Naive thymus-derived CD8-positive, alpha-beta T cell (primary cell): ENCODE measurements at places on chromosomes 11 and 22.
A peak's percentile ranks its signal among the peaks of the same experiment; 100 is the strongest.

GRCh38 chr11:101759771-101760450 is 154.9 kb upstream of the CEP126 start:
- DNase-seq: no peak

GRCh38 chr11:45537614-45538013 is 127.8 kb downstream of the CHST1 start:
- DNase-seq: no peak

- no peak for DNase-seq
Measured at GRCh38 chr11:104594228-104594958, 303.9 kb downstream of the CASP12 start.

GRCh38 chr22:24421428-24421931 is 5.9 kb upstream of the ADORA2A start:
- DNase-seq: no peak

GRCh38 chr22:19051381-19052072 is 70.7 kb downstream of the DGCR2 start:
- no peak for DNase-seq

- DNase-seq: no peak
Measured at GRCh38 chr11:34145073-34145472, 39.6 kb downstream of the NAT10 start.

- DNase-seq: no peak
Measured at GRCh38 chr11:114207096-114207495, 89.1 kb upstream of the NNMT start.

GRCh38 chr11:76885390-76886097 is 24.8 kb downstream of the ACER3 start:
- DNase-seq: no peak

DNA sequence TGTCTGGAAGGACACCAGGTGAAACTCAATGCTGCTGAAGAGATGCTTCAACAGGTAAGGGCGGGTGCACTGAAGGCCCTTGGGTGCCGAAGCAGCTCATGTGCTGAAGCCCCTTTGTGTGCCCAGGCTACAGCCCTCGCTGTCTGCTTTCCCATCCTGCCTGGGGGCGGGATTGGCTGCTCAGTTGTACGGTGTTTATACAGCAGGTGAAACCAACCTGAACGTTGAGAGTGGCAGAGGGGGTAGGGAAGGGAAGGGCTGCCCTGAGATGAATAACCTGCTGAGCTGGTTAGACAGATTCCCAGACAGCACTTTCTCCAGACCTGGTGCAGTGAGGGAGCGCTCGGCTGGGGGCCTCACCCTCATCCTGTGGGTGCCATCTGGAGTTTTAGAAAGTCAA is 75.7 kb downstream of the CYB5R2 start:
- no peak for DNase-seq

DNA sequence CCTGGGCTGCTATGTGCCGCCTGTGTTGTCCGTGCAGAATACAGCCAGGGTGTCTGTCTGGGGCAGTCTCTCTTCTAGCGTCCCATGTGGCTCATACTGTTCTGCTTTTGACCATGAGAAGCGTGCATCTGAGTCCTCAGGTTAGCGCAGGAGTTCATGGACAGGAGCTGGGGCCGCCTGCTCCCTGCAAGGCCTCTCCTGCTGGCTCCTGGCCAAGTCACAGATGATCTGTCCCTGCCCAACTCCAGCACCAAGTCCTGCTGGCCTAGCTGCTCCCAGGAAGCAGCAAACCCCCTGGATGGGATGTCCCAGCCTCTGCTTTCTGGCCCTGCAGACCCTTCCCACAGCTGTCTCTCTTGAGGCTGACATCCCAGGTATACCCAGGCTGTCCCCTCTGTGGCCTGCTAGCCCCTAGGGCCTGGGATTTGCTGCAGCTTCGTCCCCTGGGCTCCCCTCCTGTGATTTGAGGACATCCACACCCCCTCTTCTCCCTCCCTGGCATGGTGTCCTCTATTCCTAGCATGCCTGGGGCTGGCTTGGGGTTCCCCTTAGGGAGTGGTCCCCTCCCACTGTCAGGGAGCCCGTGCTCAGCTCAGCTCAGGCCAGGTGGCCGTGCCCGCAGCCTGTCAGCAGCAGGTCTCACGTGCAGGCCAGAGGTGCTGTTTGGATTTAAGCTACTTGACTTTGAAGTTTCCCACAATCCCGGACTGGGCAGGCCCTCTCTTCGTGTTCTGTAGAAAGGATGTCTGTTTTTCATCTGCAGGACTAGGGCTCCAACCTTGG is 17.8 kb downstream of the PRR5 start:
- no peak for DNase-seq

GRCh38 chr11:28107191-28107749 is 686 bp downstream of the KIF18A start:
- DNase-seq: peak; percentile 0

- DNase-seq: peak; percentile 73
Measured at GRCh38 chr11:10455637-10456487, 798 bp downstream of the AMPD3 start.

DNA sequence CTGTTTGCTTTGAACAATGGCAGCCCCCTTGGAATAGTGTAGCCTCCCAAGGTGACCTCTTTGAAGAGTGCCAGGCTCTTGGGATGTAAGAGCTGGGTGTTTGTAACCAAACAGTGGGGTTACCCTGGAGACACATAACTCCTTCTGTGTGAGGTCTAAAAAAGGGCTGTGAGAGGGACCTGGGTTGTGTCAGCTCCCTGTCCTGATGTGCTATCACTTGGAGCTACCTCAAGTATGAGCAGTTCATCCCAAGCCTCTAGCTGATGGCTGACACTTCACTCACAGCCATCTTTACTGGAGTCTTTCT is 40.2 kb downstream of the TSPAN18 start:
- DNase-seq: no peak
